Naive thymus-derived CD4-positive, alpha-beta T cell (primary cell): ENCODE measurements at places on chromosomes 7 and 10. TPM values are rescaled to one million over a fixed set of nuclear protein-coding genes. Genes with fewer than 3 reads are reported as not detected.

- no peaks in the 10 kb centered on the region for H3K36me3 ChIP-seq
- H3K27ac ChIP-seq, result no peak overlapping the region
- no peaks in the 10 kb centered on the region for H3K27me3 ChIP-seq
- DNase-seq, result no peak
These were observed 59.6 kb downstream of the NPY start for GRCh38 chr7:24343614-24344013.

DNA sequence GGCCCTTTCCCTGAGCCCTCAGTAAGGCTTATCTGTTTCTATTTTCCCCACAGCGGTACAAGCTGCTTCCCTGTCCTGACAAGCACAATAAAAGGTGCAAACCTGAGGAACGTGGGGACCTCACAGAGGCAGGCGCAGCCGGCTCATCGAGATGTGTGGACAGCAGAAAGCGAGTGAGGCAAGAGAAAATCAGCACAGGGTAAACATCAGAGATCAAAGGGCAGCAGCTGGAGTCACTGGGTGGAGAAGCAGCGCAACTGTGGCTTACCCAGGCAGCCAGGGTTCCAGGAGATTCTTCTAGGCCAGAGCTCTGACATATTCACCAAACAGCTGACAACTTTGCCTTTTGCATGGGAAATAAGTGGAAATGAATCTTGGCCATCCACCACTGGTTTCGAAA, 212.6 kb downstream of the WDR11 start:
- no peaks in the 10 kb centered on the region for H3K27me3 ChIP-seq
- no peak overlapping the region for H3K4me3 ChIP-seq
- no peak overlapping the region for H3K27ac ChIP-seq
- no peaks in the 10 kb centered on the region for H3K36me3 ChIP-seq

- no peaks in the 10 kb centered on the region for H3K27me3 ChIP-seq
- H3K36me3 ChIP-seq, result no peaks in the 10 kb centered on the region
- DNase-seq, result no peak
- no peak overlapping the region for H3K27ac ChIP-seq
- no peaks in the 10 kb centered on the region for H3K4me1 ChIP-seq
- no peak overlapping the region for H3K4me3 ChIP-seq
These were observed 115.0 kb downstream of the ADCY1 start for GRCh38 chr7:45689011-45689796.

DNA sequence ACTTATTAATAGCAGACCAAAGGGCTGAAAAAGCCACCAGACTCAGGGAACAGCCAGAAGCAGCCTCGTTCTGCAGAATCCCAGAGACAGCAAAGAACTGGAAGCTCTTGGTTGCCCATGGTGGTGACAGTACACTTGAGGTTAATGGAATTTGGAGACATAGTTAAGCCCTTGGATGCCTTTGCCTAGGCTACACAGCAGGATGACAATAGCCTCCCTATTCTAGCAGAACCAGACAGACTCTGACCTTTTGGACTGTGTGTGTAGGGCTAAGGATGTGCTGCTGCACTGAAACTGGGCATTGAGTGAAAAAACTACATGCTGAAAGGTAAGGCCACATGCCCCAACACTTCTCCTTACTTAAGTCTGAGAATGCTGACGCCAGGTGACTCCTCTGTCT, 22.7 kb downstream of the OTUD1 start:
- H3K4me3 ChIP-seq, result no peak overlapping the region
- H3K27ac ChIP-seq, result no peak overlapping the region
- H3K4me1 ChIP-seq, result no peaks in the 10 kb centered on the region
- no peak for DNase-seq

GRCh38 chr10:68156373-68157185, 47.3 kb downstream of the MYPN start:
- H3K27ac ChIP-seq, result no peak overlapping the region
- peak; percentile 62 for DNase-seq
- no peak overlapping the region for H3K4me3 ChIP-seq
- no peaks in the 10 kb centered on the region for H3K36me3 ChIP-seq
- H3K4me1 ChIP-seq, result no peaks in the 10 kb centered on the region
- no peaks in the 10 kb centered on the region for H3K27me3 ChIP-seq

Gene GALNT17
- total RNA-seq, result not detected

Gene NET1
- 32.5 TPM for total RNA-seq

DNA sequence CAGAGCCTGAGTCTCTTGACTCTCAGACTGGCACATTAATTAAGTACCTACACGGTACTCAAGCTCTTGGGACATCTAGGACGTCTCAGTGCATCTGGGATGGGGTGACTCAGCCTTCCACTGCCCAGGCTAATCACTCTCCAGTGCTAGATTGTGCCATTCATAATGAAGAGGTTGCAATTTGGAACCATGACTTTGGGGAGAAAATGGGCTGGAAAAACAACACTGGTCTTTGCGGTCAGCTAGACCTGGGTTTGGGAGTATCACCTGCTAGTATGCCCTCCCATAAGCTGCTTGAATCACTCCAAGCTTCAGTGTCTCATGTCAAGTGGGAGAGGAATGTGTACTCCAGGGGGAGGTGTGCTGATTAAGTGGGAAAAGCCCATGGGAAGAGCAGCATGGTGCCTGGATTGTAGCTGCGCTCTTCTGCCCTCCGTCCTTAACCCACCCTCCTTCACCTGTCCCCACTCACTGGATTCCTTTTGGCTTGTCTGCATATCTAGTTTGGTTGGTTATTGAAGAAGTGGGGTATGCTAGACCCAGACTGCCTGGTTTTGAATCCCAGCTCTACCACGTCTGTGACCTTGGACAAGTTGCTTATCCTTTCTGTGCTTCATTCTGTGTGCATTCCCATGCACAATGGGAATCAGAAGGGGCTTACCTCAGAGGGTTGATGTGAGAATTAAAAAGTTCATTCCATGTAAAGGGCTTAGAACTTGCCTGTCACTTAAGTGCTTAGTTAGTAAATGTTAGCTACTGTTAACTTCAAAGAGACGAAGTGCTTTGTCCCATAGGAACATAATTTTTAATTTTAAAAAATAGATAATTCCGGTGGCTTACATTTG, 3.8 kb downstream of the NFE2L3 start:
- H3K27me3 ChIP-seq, result no peaks in the 10 kb centered on the region
- no peak overlapping the region for H3K4me3 ChIP-seq
- H3K36me3 ChIP-seq, result no peaks in the 10 kb centered on the region
- peak overlapping the region; percentile 63 for H3K27ac ChIP-seq

Gene FAM131B
- not detected for total RNA-seq

- H3K36me3 ChIP-seq, result peaks cover 26% of the 10 kb centered on the region
- no peaks in the 10 kb centered on the region for H3K4me1 ChIP-seq
- DNase-seq, result no peak
- H3K27ac ChIP-seq, result no peak overlapping the region
These were observed 10.6 kb downstream of the CCNJ start for GRCh38 chr10:96053985-96054384.

GRCh38 chr10:77458986-77459590, 178.5 kb downstream of the KCNMA1 start:
- H3K36me3 ChIP-seq, result no peaks in the 10 kb centered on the region
- no peak overlapping the region for H3K4me3 ChIP-seq
- no peak overlapping the region for H3K27ac ChIP-seq
- no peak for DNase-seq
- H3K4me1 ChIP-seq, result no peaks in the 10 kb centered on the region
- H3K27me3 ChIP-seq, result no peaks in the 10 kb centered on the region

DNA sequence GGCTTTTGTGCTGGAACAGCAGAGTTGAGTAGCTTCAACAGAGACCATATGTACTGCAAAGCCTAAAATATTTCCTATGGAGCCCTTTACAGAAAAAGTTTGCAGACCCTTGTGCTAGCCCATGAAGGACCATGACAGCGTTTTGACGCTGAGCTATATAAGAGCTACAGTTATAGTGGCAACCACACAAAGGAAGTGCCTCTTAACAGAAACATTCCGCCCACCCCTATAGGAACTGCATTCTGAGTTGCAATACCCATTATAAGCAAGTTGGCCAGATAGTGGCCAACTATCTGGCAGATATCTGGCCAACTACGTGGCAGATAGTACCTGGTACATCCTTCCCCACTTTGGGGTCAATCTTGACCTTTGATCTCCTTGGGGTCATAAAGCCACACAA, 47.5 kb upstream of the DMBT1 start:
- peaks cover 39% of the 10 kb centered on the region for H3K4me1 ChIP-seq
- no peak for DNase-seq
- H3K4me3 ChIP-seq, result no peak overlapping the region
- H3K36me3 ChIP-seq, result no peaks in the 10 kb centered on the region

Gene EPO
- not detected for total RNA-seq

GRCh38 chr10:17335065-17335464, 107.0 kb downstream of the VIM start:
- H3K4me3 ChIP-seq, result no peak overlapping the region
- no peaks in the 10 kb centered on the region for H3K27me3 ChIP-seq
- H3K27ac ChIP-seq, result no peak overlapping the region
- H3K4me1 ChIP-seq, result no peaks in the 10 kb centered on the region

GRCh38 chr7:73717991-73718405, 1.5 kb downstream of the STX1A start:
- DNase-seq, result peak; percentile 57
- H3K4me3 ChIP-seq, result peak overlapping the region; percentile 68
- no peaks in the 10 kb centered on the region for H3K27me3 ChIP-seq
- H3K27ac ChIP-seq, result no peak overlapping the region
- no peaks in the 10 kb centered on the region for H3K36me3 ChIP-seq

DNA sequence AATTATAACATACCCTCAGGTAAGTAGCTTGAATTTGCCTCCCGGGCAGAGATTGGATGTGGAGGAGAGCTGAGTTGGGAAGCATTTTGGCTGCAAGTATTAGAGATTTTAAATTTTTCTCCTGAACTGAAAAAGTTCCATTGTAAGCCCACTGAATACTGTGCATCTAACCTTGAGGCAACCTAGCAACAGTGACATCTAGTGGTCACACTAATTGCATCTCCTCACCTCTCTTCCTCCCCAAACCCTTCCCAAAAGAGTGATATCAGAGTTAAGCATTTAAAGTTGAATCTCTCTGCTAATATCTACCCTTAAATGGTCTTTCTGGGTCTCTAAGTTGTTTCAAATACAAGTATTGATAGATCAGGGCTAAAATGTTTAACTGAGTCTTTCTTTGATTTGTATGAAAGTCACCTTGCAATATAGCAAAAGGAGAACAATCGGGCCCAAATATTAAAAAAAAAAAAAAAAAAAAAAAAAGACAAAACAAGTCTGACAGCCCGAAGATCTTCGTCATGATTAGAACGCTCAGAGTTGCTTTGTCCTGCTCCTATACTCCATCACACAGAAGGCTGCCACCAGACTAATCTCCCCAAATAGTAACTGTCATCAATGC, 40.4 kb upstream of the DLX5 start:
- H3K27ac ChIP-seq, result no peak overlapping the region
- no peaks in the 10 kb centered on the region for H3K4me1 ChIP-seq
- no peak for DNase-seq
- H3K36me3 ChIP-seq, result no peaks in the 10 kb centered on the region
- no peaks in the 10 kb centered on the region for H3K27me3 ChIP-seq
- no peak overlapping the region for H3K4me3 ChIP-seq
